ENCODE measurements at places on chromosomes 3 and 15.

DNA sequence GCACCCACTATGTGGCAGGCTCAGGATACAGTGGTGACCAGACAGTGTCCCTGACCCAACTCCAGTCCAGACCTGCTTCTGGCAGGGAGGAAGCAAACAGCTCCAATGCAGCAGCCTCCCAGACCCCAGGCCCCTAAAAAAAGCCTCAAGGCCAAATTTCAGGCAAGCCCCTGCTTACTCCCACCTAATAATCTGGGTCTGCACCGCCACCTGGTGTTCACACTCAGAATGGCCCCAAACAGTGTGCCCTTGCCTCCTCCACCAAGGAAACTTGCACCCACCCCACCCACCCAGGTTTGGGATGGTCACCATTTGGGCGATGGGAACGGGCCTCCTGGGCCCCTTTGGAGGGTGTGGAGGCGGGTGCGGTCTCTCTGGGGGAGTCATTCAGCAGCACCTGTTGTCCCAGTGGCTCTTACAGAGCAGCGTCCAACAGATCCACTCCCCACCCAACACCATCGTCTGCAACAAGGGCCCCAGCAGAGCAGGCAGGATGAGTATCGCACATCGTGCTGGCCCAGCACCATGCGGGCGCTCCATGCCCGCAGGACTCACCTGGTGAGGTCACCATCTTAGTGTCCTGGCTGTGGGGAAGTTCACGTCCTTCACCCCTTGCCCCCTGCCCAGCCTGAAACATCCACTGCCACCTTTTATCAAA, 17.3 kb downstream of the C3orf18 start:
- peak; percentile 52 for DNase-seq

DNA sequence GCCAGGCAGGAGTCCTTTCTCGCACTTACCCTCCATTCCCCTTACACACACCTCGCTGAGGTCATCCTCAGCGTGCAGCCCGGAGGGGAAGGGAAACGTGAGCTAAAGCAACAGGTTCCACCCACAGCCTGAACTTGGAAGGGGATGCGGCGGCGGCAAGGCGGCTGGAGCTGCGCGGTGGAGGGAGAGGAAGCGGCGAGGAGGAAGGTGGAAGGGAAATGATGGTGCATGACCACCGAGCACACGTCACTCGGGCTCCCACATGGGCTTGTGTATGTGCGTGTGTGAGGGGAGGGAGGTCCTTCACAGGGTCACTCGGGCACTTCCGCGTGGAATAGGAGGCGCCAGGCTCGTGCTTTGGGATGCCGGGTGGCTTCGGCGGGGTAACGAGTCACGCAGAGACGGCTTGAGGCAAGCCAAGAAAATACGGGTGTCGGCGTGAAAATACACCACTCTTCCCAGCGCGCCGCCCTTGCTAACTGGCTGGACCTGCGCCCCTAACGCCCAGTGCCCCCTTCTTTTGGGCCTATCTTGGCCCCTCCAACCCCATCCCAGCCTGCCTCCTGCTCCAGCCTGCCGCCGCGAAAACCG, 225.5 kb upstream of the IL12A start:
- no peak for DNase-seq

DNA sequence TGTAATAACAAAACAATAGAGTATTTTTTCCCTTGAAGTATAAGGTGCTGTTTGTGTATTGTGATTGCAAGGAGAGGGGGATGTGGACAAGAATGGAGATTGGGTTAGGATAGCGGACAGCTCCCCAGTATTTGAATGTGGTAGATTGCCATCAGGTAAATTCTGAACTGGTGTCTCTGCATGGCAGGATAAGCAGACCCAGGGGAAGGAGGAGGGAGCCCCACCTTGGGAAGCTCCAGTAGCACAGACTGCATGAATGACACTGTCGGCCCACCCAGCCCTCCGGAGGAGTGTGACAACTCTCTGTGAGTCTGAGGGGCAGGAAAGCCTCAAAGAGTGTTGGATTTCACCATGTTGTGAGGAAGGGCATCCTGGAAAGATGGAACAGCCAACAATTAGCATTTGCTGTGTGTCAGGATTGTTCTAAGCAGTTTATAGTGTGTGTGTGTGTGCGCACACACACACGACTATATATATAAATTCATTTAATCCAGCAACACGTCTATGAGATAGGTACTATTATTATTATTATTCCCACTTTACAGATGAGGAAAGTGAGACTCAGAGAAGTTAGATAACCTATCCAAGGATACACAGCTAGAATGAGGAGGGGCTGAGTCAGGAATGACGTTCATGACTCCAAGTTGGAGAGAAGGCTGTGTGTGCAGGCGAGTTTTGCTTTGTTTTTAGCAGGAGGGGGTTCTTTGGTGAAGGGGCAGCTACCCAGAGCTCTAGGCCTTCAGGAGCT, 63.4 kb upstream of the LCTL start:
- DNase-seq, result no peak

GRCh38 chr3:100029689-100030088, 84.6 kb downstream of the FILIP1L start:
- no peak for DNase-seq

GRCh38 chr3:55620351-55621025, 133.4 kb upstream of the WNT5A start:
- DNase-seq, result no peak

DNA sequence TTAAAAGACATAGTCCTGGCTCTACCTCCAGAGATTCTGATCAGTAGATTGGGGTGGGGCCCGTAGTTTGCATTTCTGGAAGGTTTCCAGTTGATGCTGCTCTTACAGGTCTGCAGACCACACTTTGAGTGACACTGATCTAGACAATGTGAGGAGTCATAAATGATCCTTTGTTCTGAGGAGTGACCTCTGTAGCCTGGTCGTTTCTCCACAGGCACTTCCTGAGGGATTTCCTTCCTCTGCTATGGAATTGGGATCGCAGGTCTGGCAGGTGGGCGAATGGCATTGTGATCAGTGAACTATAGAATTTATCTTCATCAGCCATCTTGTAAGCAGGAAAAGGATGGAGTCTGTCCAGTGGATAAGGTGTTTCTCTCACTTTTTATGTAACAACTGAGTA, 5.5 kb downstream of the GFM1 start:
- DNase-seq, result no peak

GRCh38 chr3:101072300-101072699, 79.1 kb upstream of the ABI3BP start:
- no peak for DNase-seq

- no peak for DNase-seq
Measured at GRCh38 chr3:63895422-63896189, 16.6 kb downstream of the SCAANT1 start.

GRCh38 chr15:91947293-91947679, 93.8 kb downstream of the SLCO3A1 start:
- no peak for DNase-seq

DNA sequence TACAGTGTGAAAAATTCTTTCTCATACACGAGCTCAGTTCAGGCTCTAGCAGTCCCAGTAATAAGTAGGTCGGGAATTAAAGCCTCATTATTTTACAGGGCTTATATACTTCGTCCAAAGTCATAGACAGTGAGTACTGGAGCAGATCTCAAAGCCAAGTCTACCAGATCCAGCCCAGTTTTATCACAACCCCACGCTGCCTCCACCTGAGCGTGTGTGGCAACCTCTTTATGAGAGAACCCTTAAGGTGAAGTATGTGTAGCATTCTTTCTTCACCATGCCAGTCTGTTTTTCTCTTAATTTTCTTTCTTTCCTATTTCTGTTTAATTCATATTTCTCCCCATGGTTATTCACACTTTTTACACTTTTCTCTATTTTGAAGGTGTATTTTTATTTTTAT, 574.6 kb upstream of the ARPP21 start:
- no peak for DNase-seq

DNA sequence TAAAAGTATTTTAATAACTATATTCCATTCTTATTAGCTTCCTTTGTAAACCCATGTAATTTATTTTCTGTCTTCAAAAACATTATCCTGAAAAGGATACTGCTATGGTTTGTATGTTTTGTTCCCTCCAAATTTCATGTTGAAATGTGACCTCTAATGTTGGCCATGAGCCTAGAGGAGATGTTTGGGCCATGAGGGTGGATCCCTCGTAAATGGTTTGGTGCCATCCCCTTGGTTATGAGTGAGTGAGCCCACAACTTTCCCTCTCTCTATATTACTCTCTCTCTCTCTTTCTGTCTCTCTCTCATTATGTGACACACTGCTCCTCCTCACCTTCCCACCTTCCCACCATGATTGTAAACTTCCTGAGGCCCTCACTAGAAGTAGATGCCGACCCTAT, 357.7 kb downstream of the MFSD1 start:
- DNase-seq, result no peak

DNA sequence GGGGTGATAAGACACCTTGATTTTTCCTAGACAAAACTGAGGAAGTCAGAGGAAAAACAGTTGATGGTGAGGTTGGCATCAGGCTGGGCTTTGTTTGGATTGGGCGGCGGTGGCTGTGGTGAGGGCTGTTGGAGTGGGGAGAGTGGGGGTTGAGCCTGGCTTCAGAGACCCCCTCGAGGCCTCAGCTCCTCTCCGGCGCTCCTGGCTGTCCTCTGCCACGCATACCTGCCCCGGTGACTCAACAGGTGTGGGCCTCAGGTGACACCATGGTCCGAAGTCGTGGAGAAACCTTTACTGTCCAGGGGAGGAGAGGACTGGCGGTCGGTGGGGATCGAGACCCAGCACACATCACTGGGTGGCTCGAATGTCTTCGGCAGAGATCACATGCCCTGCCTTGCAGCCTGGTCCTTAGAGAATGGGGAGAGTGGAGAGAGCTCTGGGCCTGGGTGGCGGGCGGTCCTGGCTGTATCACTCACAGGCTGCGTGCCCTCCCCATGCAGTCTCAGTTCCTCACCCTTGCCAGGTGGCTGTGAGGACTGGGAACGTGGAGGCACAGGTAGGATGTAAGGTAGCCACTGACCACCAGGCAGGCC, 2.6 kb downstream of the APBA2 start:
- no peak for DNase-seq

DNA sequence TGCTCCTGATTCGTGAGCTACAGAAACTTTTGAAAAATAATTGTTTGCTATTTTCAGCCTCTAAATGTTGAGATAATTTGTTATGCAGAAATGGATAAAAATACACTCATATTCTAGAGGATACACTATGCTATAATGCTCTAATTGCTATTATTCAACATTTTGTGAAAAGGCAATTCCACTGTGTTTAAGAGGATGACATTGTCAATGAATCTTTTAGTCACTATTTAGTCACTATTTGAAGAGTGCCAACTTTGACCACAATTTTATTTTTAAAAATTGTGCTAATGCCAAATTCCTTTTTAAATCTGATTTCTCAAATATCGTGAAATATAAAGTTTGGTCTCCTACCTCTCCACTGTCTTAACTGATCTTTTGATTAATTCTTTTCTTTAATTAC, 604.9 kb upstream of the KCNMB2 start:
- DNase-seq, result no peak

GRCh38 chr15:77727635-77728304, 95.1 kb upstream of the LINGO1 start:
- DNase-seq, result no peak

DNA sequence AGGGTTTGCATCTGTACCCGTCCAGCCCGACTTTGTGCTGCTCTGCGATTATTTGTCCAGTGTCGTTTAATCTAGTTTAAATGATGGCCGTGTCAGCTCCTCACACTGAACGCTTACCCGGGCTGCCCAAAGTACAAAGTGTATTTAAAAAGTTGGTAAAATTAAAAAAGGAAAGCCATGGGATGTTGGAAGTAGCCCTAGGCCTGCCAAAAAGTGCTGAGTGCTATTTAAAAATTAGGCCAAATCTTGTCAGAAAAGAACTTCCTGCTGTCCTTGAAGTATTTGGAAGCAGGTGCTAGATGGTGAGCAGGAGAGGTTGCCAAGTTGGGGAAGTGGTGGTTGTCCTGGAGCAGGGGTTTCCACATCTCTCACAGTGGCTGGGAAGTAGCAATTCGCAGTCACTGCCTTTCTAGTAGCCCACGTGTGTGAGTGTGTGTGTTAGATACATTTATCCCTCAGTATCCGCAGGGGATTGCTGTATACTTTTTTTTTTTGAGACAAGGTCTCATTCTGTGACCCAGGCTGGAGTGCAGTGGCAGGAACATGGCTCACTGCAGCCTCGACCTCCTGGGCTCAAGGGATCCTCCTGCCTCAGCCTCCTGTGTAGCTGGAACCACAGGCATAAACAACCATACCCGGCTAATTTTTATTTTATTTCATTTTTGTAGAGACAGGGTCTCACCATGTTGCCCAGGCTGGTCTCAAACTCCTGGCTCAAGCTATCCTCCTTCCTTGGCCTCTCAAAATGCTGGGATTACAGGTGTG, 664 bp downstream of the PPCDC start:
- DNase-seq, result no peak

GRCh38 chr15:74318376-74319137, 48.9 kb downstream of the CYP11A1 start:
- DNase-seq, result no peak

All from stimulated activated CD8-positive, alpha-beta memory T cell treated with anti-CD3 and anti-CD28 coated beads, Interleukin-7, amount 100 ng/mL, for 1 hour (primary cell).